Activated T-cell treated with anti-CD3 and anti-CD28 coated beads for 48 hours (primary cell): ENCODE measurements at places on chromosomes 2 and 18.

GRCh38 chr18:48888773-48889080 lies 62.0 kb downstream of the SMAD7 start:
- DNase-seq, result no peak

GRCh38 chr2:109351164-109351756 lies 222.3 kb downstream of the SH3RF3 start:
- DNase-seq, result no peak

DNA sequence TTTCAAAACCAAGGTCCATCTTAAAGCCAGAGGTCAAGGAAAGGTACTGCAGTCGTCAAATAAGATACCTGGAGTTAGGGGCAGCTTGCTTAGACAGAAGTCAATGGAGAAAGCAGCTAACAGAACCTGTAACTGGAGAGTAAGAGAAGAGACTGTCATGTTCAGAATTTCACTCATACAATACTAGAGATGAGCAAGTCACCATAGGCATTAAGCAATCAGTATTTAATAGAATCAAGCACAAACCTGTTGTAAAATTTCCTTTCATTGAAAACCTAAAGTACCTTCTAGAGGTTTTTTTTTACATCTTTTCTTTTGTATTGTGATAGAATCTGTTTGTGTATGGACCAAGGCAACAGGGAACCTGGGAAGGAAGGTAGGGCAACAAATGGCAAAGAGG lies 183.4 kb upstream of the ERBB4 start:
- no peak for DNase-seq

- no peak for DNase-seq
Observed at GRCh38 chr2:172109988-172110811, 7.5 kb upstream of the DLX2 start.

GRCh38 chr2:114700440-114700839 lies 258.0 kb downstream of the DPP10 start:
- DNase-seq, result no peak

DNA sequence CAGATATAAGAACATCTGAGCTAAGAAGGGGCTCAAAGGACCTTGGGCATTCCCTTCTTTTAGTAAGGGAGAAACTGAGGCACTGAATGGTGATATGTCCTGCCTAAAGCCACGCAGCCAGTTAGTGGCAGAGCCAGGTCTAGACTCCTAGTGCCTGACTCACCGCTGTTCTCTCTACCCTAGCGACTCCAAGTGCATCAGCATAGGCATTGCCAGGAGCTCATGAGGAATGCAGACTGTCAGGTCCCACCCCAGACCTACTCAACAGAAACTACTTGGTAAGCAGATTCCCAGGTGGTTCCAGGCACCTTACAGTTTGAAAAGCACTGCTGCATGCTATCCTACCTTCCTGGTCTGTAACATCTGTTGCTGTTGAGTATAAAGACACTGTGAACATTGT lies 158.9 kb downstream of the MSH2 start:
- DNase-seq, result no peak

DNA sequence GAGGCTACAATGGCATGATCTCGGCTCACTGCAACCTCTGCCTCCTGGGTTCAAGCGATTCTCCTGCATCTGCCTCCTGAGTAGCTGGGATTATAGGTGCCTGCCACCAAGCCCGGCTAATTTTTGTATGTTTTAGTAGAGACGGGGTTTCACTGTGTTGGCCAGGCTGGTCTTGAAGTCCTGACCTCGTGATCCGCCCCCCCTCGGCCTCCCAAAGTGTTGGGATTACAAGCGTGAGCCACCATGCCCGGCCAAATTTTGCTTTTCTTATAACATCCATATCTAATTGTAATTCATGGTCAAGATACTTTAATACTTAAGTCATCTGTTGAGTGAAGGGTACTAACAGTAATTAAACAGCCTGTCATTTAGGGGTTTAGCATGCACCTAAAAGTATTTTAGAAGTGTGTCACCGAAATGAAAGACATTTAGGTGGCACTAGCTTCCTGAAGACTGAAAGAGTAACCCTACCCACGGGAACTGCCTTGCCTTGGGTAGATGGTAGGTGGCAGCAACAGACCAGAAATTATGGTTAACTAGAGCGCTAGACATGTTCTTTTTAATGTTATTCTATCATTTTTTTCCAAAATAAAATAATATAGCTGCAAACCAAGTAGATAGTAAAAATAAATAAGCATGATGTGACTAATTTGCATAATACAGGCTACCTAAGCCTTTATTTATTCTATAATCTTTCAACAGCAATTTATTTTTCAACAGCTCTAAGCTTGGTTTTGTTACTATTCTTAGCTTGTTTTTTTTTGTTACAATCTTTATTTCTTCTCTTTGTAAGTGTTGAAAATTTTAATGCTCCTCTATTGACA lies 8.6 kb upstream of the ACYP2 start:
- no peak for DNase-seq

DNA sequence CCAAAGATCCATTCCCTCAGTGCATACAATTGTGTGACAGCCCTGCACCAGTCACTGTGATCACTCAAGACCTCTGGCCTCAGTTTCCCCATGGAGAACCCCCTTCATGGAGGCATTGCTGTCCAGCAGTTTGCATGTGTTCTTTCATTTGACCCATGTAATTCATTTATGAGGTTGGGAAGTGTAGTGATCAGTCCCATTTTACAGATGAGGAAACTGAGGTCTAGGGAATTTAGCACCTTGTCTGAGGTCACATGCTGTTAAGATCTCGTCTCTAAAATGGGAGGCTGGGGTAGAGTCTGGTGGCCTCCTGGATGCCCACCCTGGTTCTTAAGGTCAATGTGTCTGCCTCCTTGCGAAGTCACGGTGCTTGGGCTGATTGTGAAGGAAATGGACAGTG lies 19.1 kb downstream of the LDLRAD4 start:
- no peak for DNase-seq

DNA sequence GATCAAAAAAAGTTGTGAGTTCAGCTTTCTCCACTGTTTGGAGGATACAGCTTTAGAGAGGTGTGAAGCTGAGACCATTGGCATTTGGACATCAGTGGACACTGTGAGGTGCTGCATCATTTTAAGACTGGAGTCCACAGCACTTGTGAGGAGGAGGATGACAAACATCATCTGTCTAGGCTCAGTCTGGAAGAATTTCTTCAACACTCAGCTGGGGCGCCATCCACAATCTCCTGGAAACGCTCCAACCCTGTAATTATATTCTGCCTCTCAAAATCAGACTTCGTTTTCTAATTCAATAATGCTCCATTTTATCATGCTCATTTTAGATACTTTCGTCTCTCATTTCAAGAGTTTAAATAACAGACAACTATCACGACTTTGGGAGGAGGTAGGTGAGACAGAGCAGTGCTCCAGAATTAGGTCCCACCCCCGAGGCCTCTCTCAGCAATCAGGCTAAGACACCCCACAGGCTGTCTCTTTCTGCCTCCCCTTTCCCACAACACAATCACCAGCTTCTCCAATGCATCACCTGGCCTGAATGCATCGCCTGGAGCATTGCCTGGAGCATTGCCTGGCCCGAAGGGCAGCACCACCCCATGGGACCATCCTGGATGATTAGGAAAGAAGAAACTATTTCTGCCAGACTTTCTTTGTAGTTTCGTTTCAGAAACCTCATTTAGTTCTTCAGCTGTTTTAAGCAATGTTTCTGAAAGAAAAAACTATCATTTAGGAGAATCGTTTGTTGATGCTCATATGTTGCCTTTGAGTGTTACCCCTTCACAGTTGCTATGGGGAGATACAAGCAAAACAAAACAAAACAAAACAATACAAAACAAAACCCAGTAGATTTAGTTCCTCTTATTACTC lies 37.0 kb upstream of the DPP10 start:
- DNase-seq, result no peak

DNA sequence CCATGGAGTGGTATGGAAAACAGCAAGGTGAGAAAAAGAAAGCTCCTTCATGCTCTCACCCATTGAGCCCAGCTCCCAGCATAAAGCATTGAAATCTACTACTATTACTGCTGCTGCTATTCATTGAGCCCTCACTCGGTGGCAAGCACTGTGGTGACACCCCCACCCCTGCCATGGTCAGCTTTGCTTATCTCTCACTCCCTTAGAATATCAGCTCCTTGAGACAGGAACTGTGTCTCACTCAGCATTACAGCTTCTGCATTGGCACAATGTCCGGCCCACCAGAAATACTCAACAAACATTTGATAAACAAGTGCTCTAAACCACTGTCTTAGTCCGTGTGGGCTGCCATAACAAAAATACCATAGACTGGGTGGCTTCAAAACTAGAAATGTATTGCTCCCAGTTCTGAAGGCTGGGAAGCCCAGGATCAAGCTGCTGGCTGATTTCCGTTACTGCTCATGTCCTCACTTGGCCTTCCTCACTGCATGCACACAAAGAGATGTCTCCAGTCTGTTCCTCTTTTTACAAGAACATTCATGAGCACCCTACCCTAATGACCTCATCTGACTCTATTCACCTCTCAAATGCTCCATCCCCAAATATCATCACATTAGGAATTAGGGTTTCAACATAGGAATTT lies 116.3 kb downstream of the ZBTB7C start:
- DNase-seq, result no peak
